Right lung (tissue), 10 donors: ENCODE measurements at places on chromosomes 4 and X. TPM values are rescaled to one million over a fixed set of nuclear protein-coding genes. Genes with fewer than 3 reads are reported as not detected.

- no peak for DNase-seq
These were observed 237.9 kb upstream of the PSAPL1 start for GRCh38 chr4:7672601-7673000.

Gene SOD3
- polyA plus RNA-seq: 18.7 TPM

- no peak for DNase-seq
These were observed 1345.5 kb downstream of the TECRL start for GRCh38 chr4:63063760-63064159.

Gene P2RY4
- 0.49 TPM for polyA plus RNA-seq

Gene LRAT
- polyA plus RNA-seq: 0.16 TPM

DNA sequence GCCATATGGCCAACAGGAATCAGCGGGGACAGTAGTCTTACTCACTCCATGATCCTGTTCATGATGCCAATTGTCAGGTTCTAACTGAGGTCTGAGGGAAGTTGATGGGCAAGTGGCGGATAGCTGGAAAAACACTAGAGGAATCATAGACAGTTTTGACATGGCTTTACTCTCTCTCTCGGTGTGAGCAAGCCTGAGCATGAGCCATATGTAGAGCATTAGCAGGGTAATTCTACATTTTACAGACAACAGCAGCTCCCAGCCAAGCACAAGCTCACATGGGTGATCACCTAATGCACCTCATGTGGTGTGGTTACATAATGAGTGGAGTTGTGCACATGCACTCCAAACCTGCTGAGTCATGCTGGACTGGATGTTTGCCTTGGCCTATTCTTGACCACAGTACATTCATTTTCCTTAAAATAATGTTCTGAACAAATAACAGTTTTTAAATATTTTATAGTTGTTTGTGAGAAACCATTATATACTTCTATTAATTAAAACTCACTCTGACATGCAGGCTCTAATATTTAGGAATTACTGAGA, 429.2 kb downstream of the GPAT3 start:
- no peak for DNase-seq

GRCh38 chrX:88937616-88938015, 190.6 kb downstream of the CPXCR1 start:
- no peak for DNase-seq

GRCh38 chr4:56665781-56666180, 15.3 kb downstream of the HOPX start:
- no peak for DNase-seq

DNA sequence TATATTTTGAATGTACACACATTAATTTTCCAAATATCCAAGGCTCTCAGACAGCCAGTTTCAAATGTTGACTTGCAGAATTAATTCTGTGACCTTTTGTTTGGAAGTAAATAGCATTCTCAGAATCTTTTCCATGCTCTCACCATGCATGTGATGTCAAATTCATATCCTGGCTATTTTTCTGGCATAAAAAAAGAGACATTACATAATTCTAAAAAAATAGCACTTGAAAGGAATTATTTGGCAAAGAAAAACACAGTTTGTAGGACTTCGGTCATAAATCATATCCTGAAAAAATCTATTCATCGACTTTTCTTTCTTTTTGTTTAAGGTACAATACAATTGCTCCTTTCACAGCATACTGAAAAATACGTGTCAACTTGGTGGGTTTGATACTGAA, 111.2 kb downstream of the GLRA3 start:
- no peak for DNase-seq

DNA sequence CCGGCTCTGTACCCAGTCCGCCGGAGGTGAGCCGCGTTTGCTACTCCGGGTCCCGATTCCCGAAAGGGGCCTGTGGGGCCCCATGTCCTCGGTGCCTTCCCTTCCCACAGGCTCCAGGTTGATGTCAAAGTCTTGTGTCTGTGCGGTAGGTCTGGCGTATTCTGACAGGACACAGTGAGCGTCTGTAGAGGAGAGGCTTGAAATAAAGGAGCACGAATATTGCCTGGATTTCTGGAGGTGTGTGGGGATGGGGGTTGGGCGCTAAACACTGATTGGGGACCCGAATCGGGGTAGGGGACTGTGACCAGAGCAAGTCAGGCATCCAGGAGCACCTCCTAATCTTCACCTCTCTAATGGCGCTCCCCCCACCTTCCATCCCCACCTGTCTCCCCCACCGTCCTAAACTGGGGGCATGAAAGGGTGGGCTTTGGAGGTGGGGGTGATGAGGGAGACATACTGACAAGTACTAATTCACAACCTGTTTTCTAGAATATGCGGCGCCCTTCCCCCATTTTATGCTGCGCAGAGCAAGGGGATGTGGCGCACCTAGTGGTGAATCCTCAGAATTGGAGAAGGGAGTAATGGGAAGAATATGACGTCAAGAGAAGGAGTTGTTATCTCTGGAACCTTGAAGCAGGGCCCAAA, 855 bp downstream of the GPRASP2 start:
- peak; percentile 64 for DNase-seq

DNA sequence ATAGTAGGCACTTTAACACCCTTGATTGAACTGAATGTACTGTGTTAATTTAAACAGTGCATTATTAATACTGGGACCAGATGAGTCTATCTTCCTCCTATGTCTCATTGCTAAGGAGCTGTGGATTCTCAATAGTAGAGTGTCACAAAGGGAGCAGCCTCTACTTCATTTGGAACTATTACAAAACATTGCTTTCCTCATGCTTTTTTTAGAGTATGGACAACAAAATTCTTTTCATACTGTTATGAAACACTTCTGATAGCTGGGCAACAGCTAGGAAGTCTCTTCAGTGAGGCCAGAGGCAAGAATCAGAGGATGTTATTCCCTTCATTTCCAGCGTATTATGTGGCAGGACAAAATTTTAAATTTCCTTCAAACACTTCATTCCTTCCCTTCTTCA, 160.8 kb downstream of the FBXO8 start:
- no peak for DNase-seq

GRCh38 chr4:182289809-182290208, 46.6 kb downstream of the TENM3 start:
- DNase-seq: no peak

GRCh38 chr4:183376381-183376780, 54.2 kb upstream of the CLDN24 start:
- no peak for DNase-seq

DNA sequence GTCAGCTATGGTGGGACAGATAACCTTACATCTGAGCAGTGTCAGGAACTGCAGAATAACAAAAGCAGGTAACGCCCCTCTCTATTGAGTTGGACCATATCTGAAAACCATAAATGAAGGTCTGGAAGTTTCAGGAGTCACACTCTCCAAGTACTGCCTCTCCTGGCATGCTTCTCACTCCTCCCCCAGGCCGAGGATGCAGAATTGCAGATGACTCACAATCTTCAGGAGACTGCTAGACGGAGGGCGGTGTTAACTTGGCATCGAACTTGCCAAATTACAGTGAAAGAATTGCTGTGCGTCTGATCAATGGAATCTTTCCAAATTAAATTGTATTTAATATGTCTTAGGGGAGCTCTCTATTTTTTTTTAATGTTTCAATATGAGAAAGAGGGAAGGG, 67.1 kb upstream of the TRIM2 start:
- DNase-seq: no peak

DNA sequence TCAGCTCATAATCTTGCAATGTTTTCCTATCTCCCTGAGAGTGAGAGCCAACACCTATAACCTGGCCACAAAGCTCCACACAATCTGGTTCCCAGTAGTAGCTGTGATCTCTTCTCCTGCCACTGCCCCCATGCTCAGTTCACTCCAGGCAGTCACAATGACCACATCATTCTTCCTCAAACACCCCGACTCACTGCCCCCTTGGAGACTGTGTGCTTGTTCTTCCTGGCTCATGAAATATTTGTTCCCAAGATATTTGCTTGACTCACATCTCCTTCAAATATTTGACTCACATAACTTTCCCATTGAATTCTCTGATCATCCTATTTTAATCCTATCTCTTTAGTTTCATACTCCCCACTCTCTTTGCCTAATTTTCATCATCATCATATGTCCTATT, 173.7 kb downstream of the AREG start:
- no peak for DNase-seq

GRCh38 chr4:165737309-165737972, 135.6 kb upstream of the TLL1 start:
- no peak for DNase-seq

Gene PDHA1
- 154 TPM for polyA plus RNA-seq

Gene ALPK1
- 20.7 TPM for polyA plus RNA-seq

DNA sequence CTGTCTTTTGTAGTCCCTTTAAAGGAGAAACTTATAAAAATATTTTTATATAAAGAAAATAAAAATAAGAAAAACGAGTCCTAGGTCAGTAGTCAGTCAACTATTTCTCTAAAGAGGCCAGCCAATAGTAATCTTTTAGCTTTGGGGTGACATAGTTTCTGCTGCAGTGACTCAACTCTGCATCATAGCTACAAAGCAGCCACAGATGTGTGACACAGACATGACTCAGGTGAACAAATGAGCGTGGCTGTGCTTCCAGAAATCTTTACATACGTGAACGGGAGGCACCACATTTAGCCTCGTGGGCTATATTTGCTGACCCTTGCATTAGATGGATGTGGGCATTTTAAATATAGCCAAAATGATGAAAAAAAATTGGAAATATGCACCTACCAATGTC, 1862.5 kb upstream of the TENM3 start:
- DNase-seq: no peak

GRCh38 chr4:136680761-136681160, 851.5 kb downstream of the PCDH18 start:
- DNase-seq: no peak

- no peak for DNase-seq
These were observed 18.5 kb upstream of the DCAF4L1 start for GRCh38 chr4:41963105-41963504.

DNA sequence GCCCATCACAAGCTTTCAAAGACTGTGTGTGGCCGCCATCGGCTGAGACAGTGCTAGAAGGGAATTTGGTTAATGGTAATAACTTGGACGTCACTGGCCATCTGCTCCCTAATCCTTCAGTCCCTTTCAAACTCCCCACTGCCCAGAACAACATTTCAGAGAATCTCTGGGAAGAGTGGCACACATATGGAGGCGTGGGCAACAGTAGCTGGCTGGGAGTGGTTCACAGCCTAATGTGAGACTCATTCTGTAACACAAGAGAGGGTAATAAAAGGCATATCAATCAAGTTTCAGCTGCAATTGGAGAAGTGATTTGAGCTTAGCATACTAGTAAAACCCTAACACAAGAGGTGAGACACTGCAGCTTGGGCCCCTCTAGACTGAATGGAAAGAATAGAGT, 15.4 kb downstream of the SMIM10 start:
- no peak for DNase-seq

Gene G3BP2
- polyA plus RNA-seq: 126 TPM

Gene VCX
- polyA plus RNA-seq: 0.28 TPM

- DNase-seq: peak; percentile 67
These were observed 497.4 kb upstream of the FAM47C start for GRCh38 chrX:36510736-36511135.

- peak; percentile 65 for DNase-seq
These were observed 103.3 kb upstream of the SLC4A4 start for GRCh38 chr4:71235311-71236201.

- DNase-seq: no peak
These were observed 35.2 kb downstream of the SLC10A7 start for GRCh38 chr4:146486565-146486964.

- DNase-seq: no peak
These were observed 47.0 kb downstream of the TBC1D14 start for GRCh38 chr4:6956434-6957147.

DNA sequence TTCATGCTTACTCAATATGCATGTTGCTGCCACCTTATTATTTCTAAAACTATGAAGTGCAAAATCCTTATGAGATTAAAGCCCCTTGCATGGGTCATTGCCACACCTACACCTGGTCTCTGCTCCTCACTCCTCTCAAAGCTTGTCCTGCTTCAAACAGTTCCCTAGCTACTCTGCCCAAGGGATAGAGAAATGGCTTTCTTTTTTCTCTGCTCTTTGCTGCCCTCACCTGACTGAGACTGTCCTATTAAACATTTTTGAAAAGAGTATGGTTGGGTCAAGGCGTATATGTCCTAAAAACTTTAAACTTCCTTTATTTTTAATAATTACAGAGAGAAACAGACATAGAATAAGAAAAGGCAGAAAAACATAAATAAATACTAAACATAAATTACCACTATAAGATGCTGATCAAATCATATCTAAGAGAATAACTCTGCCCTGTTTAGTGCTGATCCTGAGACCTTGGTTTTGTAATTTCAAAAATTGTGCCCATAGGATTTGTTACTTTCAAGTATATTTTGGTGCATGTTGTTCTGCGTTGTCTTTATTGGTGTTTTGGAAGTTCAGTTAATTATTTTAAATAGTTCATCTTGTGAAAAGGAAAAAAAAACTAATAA, 704.9 kb upstream of the PABPC4L start:
- DNase-seq: no peak

DNA sequence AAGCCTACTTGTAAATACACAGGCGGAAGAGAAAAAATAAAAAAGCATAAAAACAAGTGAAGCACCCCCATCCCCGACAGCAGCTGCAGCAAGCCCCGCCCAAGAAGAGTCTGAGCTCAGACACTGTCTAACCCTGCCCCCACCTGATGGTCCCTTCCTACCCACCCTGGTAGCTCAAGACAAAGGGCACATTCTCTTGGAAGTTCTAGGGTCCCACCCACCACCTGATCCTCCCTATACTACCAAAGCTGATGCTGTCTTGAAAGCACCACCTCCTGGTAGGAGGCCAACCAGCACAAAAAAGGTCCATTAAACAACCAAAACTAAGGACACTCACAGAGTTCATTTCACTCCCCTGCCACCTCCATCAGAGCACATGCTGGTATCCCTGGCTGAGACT, 308.2 kb downstream of the KLHL13 start:
- DNase-seq: no peak

DNA sequence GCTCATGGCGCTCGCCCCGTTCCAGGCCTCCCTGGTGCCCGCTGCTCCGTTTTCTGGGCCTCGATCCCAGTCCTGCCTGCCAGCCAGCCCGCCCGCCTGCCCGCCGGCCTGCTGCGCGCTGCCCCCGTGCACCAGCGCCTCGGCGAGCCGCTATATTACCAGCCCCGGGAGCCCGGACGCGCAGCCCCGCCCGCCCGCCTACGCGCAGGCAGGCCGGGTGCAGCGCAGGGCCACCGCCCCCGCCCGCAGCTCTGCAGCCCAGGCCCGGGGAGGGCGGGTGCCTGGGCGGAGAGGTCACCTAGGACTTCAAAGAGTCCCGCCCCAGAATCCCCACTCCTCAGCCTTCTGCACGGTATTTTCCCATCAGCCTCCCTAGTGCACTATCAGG, at the start of gene MAOB:
Gene MAOB (minus strand): TSS at position 157 of the 388 bp plus-strand sequence. CDS start 151 bp downstream, at position 6.
- no peak for DNase-seq
